ENCODE measurements at places on chromosomes 7 and 10. TPM values are rescaled to one million over a fixed set of nuclear protein-coding genes. Genes with fewer than 3 reads are reported as not detected.

CASP2 gene
- total RNA-seq: 129 TPM

PLXNA4 gene
- total RNA-seq: 0.24 TPM

GIMAP7 gene
- 44.1 TPM for total RNA-seq

CPA2 gene
- 0.14 TPM for total RNA-seq

SLC39A12 gene
- not detected for total RNA-seq

AFAP1L2 gene
- 1.1 TPM for total RNA-seq

FRA10AC1 gene
- 18.6 TPM for total RNA-seq

ATP6V0A4 gene
- 1.7 TPM for total RNA-seq

CPA4 gene
- total RNA-seq: 0.45 TPM

CDH23 gene
- total RNA-seq: 2.6 TPM

PTPRZ1 gene
- total RNA-seq: not detected

PHKG1 gene
- 3.0 TPM for total RNA-seq

ANKRD22 gene
- total RNA-seq: 0.24 TPM

SEC61G gene
- 171 TPM for total RNA-seq

CPXM2 gene
- not detected for total RNA-seq

ZP3 gene
- 20.4 TPM for total RNA-seq

RAB19 gene
- total RNA-seq: 14.5 TPM

H2BK1 gene
- not detected for total RNA-seq

PYROXD2 gene
- 4.7 TPM for total RNA-seq

ZNF775 gene
- total RNA-seq: 6.0 TPM

OIT3 gene
- not detected for total RNA-seq

IGFBP1 gene
- not detected for total RNA-seq

CHST3 gene
- total RNA-seq: 0.31 TPM

IPMK gene
- total RNA-seq: 5.7 TPM

ADRA2A gene
- total RNA-seq: not detected

DENND11 gene
- total RNA-seq: 27.5 TPM

CRYGN gene
- 0.21 TPM for total RNA-seq

PRSS37 gene
- total RNA-seq: not detected

ZNF786 gene
- 6.1 TPM for total RNA-seq

MSMB gene
- total RNA-seq: not detected

ZCCHC24 gene
- 1.00 TPM for total RNA-seq

TSPAN33 gene
- total RNA-seq: 3.3 TPM

SFTPD gene
- not detected for total RNA-seq

VSTM4 gene
- total RNA-seq: 0.24 TPM

COBL gene
- not detected for total RNA-seq

PMS2 gene
- total RNA-seq: 21.4 TPM

EBLN1 gene
- not detected for total RNA-seq

PLAC9 gene
- not detected for total RNA-seq

DNTT gene
- total RNA-seq: not detected

MRLN gene
- total RNA-seq: not detected

TCF7L2 gene
- total RNA-seq: 1.5 TPM

HDAC9 gene
- total RNA-seq: 1.1 TPM

MRC1 gene
- 0.05 TPM for total RNA-seq

FZD8 gene
- 0.45 TPM for total RNA-seq

KCNH2 gene
- total RNA-seq: 0.34 TPM

SMKR1 gene
- 2.0 TPM for total RNA-seq

NPY4R gene
- not detected for total RNA-seq

HOXA3 gene
- not detected for total RNA-seq

IFIT2 gene
- total RNA-seq: 26.6 TPM

CAV1 gene
- total RNA-seq: 0.07 TPM

JAKMIP3 gene
- 0.95 TPM for total RNA-seq

CADPS2 gene
- total RNA-seq: not detected

TMEM139 gene
- 0.70 TPM for total RNA-seq

HSPA14 gene
- total RNA-seq: 31.2 TPM

CTAGE8 gene
- total RNA-seq: 1.8 TPM
